ENCODE measurements at places on chromosomes 5 and 9.
A peak's percentile ranks its signal among the peaks of the same experiment; 100 is the strongest.

GRCh38 chr9:35490910-35491465 is 1.1 kb downstream of the RUSC2 start:
- no peak for DNase-seq

DNA sequence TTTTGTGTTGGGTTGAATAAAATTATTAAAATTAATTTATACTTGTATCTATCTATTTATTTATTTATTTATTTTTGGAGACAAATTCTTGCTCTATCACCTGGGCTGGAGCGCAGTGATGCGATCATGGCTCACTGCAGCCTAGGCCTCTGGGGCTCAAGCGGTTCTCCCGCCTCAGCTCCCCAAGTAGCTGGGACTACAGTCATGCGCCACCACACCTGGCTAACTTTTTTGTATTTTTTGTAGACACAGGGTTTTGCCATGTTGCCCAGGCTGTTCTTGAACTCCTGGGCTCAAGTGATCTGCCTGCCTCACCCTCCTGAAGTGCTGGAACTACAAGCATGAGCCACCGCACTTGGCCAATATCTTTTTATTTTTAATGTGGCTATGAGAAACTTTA is 134.7 kb upstream of the SPDL1 start:
- no peak for DNase-seq

DNA sequence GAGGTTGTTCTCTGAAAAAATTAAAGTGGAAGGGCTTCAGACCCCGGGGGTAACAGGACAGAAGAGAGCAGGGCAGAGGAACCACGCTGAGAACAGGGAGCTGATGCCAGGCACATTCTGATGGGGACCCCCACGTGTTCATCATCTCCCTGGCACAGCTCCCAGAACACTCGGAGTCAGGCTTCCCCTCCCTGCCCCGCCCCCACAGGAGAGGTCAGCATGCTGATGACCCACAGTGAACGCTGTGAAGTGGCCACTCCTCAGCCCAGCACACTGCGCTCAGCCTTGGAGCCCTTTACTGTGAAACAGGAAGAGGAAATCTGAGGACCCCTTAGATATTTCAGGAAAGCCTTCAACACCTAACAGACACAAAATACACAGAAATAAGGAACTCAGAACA is 16.4 kb downstream of the RETREG1 start:
- DNase-seq = peak; percentile 86

DNA sequence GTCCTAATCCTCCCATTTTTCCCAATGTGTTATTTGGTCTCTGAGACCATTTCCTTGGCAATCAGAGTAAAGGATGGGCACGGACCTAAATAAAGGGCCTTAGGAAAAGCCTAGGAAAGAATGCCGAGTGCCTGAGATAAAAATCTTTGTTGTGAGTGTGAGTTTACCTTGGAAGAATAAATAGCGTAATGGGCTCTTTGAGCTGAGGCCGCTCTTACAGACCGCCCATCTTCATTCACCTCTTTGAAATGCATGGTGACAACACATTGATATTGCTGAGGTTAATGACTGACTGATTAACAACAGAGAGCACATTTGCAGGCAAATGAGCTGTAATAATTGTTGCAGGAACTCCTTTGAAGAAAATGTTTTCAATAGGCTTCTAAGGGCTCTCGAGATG is 1967.1 kb upstream of the WWC1 start:
- no peak for DNase-seq

DNA sequence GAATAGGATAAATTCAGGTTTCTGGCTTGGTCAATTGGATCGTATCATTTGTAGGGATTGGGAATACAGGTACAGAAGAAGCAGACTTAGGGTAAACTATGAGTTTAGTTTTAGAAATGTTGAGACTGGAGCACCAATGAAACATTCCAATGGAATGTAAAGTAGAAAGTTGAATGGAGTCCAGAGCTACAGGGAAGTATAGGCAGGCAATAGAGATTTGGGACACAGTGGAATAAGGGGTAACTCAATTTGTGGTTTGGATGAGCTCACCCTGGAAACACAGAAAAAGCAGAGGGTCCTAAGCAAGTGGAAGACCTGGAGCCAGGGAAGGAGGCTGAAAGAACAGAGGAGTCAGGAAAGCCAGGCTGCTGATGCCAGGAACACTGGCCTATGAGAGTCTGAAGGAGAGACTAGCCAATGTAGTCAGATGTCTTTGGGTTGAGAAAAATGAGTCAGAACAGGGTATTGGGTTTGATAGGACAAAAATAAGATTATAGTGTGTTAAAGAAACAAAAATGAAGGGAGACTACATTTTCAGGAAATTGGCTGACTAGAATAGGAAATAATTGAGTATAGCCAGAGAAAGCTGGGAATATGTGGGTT is 72.8 kb downstream of the STARD4 start:
- DNase-seq = no peak

GRCh38 chr5:74392711-74393351 is 247.7 kb downstream of the ENC1 start:
- DNase-seq = no peak

DNA sequence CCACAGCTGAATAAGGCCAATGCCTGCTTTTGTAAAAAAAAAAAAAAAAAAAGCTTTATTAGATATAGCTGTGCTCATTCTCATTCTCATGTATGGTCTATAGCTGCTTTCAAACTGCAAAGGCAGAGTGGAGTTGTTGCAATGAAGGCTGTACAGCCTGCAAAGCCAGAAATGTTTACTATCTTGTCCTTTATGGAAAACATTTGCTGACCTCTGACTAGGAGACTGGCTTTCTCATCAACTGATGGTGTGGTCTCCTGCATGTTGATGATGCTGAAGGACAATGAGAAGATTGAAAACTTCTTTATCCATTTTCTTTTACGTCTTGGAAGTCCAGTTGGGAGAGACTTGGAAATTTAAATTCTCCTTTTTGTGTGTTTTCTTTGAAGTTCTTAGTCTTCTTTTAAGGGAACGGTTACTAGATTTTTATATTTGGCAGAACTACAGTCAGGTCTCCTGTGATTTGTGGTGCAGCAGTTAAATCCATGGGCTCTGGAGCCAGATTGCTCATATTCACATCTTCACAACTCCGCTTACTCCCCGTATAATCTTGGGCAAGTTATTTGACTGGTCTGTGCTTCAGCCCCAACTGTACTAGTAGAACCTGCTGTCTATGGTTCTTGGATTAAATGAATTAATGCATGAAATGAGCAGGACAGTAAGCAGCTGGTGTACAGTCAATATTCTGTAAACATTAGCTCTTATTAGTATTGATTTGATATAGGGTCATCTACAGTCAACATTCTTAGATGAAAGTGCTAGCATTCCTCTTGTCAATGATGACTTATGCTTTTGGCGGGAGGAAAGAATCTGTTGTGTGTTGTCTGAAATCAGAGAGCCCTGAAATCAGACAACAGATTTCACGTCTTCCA is 39.7 kb upstream of the BASP1 start:
- DNase-seq = no peak

- no peak for DNase-seq
Measured at GRCh38 chr5:123364441-123365155, 58.6 kb downstream of the CEP120 start.

GRCh38 chr9:79151791-79152190 is 420.0 kb upstream of the TLE4 start:
- DNase-seq = no peak

DNA sequence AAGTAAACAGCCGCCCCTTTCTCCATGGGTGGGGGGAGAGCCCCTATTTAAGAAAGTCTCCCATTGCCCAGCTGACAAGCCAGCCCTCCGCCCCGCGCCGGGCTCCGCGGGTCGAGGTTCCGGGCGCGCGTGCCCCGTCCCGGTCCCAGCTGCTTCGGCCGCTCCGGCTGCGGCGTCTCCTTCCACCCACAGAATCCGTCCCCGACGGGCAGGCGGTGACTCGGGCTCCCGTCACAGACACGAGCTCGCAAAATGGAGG is 223 bp downstream of the NR3C1 start:
- DNase-seq = no peak

Measured in head of caudate nucleus (tissue), 42 donors.